ENCODE measurements at places on chromosomes 2 and 18. TPM values are rescaled to one million over a fixed set of nuclear protein-coding genes. Genes with fewer than 3 reads are reported as not detected.

DNA sequence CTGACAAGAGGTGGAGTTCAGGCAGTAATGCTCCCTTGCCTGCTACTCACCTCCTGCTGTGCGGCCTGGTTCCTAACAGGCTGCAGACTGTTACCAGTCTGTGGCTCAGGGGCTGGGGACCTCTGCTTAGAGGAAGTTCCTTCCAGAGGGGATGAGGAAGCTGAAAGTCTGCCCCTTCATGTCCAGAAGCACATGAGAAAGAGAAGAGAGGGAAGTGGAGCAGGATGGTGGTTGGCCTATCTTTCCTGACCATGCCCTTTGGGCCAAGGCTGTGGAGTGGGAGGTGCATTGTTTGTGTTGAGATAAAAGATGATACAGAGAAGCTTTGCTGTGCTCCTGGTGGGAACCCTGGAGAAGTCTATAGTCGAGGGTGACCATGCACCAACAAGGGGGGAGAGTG lies 112.5 kb downstream of the LPIN1 start:
- H3K4me3 ChIP-seq, result no peak overlapping the region
- H3K4me1 ChIP-seq, result peaks cover 4% of the 10 kb centered on the region
- no peaks in the 10 kb centered on the region for H3K36me3 ChIP-seq
- no peak for DNase-seq

The IL18R1 gene
- total RNA-seq, result 0.83 TPM

The ALK gene
- total RNA-seq, result 0.11 TPM

DNA sequence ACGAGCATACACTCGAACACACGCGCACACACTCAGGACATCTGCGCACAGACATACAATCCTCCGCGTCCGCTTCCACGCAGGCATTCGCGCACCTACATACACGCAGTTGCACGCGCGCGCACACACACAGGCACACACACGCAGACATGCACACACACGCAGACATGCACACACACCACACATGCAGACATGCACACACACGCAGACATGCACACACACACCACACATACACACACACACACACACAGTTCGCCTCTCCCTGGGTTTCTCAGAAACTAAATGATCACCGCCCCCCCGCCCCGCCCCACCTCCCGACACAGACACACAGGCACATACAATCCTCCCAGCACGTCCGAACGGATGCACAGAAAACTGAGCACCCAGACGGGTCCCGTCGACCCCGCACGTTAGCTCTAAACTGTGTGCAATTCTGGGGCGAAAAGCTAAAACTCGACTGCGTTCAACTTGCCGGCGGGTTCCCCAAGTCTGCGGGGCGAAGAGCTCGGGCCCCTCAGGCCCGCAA lies 1.0 kb downstream of the EPHA4 start:
- H3K27ac ChIP-seq, result peak overlapping the region; percentile 78
- H3K4me1 ChIP-seq, result peaks cover 19% of the 10 kb centered on the region
- peak; percentile 13 for DNase-seq
- no peaks in the 10 kb centered on the region for H3K27me3 ChIP-seq
- H3K36me3 ChIP-seq, result no peaks in the 10 kb centered on the region

The NEB gene
- total RNA-seq, result 7,790 TPM

The SCN2A gene
- total RNA-seq, result not detected

DNA sequence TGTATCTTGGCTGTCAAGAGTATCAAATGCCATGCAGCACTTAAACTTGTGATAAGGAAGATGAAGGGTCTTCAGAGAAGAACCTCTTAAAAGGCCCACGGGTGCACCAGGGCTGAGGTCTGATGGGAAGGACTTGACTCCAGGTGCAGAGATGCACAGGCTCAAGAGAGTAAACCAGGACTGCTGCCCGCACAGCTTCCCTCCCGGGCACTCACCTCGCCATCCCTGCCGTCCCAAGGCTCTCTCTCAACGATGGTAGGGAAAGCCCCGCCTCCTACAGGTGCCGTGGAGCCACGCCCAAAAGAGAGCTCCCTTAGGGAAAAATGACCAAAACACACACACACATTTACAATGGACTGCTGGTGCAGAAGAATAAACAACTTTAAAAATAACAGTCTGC lies 27.9 kb downstream of the PDIA6 start:
- DNase-seq, result no peak
- no peaks in the 10 kb centered on the region for H3K4me1 ChIP-seq
- H3K27ac ChIP-seq, result no peak overlapping the region

- no peak for DNase-seq
- no peaks in the 10 kb centered on the region for H3K27me3 ChIP-seq
- peak overlapping the region; percentile 99 for H3K4me3 ChIP-seq
- peaks cover 76% of the 10 kb centered on the region for H3K4me1 ChIP-seq
- no peaks in the 10 kb centered on the region for H3K36me3 ChIP-seq
These were observed 3.5 kb downstream of the ACSL3 start for GRCh38 chr2:222864296-222864695.

The RMDN2 gene
- total RNA-seq, result 3.3 TPM

The EGR4 gene
- not detected for total RNA-seq

The ZNF396 gene
- total RNA-seq, result 0.69 TPM

GRCh38 chr2:88521445-88522073 lies 69.1 kb upstream of the FOXI3 start:
- no peak for DNase-seq
- H3K4me1 ChIP-seq, result no peaks in the 10 kb centered on the region
- no peaks in the 10 kb centered on the region for H3K36me3 ChIP-seq
- H3K27ac ChIP-seq, result no peak overlapping the region
- no peaks in the 10 kb centered on the region for H3K27me3 ChIP-seq

- H3K27me3 ChIP-seq, result no peaks in the 10 kb centered on the region
- no peak overlapping the region for H3K4me3 ChIP-seq
- H3K27ac ChIP-seq, result peak overlapping the region; percentile 1
- no peak for DNase-seq
These were observed 18.1 kb upstream of the ATOH8 start for GRCh38 chr2:85735691-85736090.

GRCh38 chr18:62964432-62964831 lies 249.1 kb downstream of the PHLPP1 start:
- peaks cover 16% of the 10 kb centered on the region for H3K36me3 ChIP-seq
- H3K27ac ChIP-seq, result no peak overlapping the region
- no peak overlapping the region for H3K4me3 ChIP-seq
- DNase-seq, result no peak
- no peaks in the 10 kb centered on the region for H3K4me1 ChIP-seq
- no peaks in the 10 kb centered on the region for H3K27me3 ChIP-seq

GRCh38 chr18:55794288-55795052 lies 206.5 kb upstream of the TCF4 start:
- peak overlapping the region; percentile 36 for H3K4me3 ChIP-seq
- no peak for DNase-seq
- H3K4me1 ChIP-seq, result peaks cover 3% of the 10 kb centered on the region
- H3K27me3 ChIP-seq, result no peaks in the 10 kb centered on the region
- H3K36me3 ChIP-seq, result no peaks in the 10 kb centered on the region
- H3K27ac ChIP-seq, result peak overlapping the region; percentile 60

The TMEM198 gene
- 3.1 TPM for total RNA-seq

The G6PC2 gene
- total RNA-seq, result not detected

GRCh38 chr2:18824325-18824790 lies 235.0 kb upstream of the NT5C1B start:
- no peak overlapping the region for H3K4me3 ChIP-seq
- H3K36me3 ChIP-seq, result no peaks in the 10 kb centered on the region
- DNase-seq, result no peak
- no peak overlapping the region for H3K27ac ChIP-seq

- H3K4me1 ChIP-seq, result peaks cover 9% of the 10 kb centered on the region
- H3K27ac ChIP-seq, result no peak overlapping the region
- H3K27me3 ChIP-seq, result no peaks in the 10 kb centered on the region
- no peaks in the 10 kb centered on the region for H3K36me3 ChIP-seq
- DNase-seq, result no peak
- H3K4me3 ChIP-seq, result no peak overlapping the region
These were observed 15.0 kb downstream of the SLC3A1 start for GRCh38 chr2:44290261-44290660.

The ODC1 gene
- total RNA-seq, result 89.7 TPM

The GPR39 gene
- not detected for total RNA-seq

The FEV gene
- not detected for total RNA-seq

DNA sequence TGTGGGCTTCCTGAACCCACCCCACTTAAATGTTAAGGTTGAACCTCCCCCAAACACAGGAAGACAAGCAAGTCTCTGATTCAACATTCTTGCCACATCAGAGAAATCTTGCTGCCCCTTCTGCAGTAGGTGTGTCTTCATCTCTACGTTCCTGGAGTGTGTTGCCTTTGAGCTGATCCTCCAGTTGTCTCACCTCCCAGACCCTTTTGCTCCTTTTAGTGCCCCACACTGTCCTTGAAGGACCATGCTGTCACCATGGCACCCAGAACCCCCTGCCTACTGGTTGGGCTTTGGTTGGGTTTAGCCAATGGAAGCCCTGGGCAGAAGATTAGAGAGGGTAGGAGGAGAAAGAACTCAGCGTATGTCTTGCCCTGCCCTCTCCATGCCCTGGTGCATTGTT lies 10.7 kb downstream of the CAB39 start:
- DNase-seq, result no peak
- H3K4me3 ChIP-seq, result no peak overlapping the region
- peak overlapping the region; percentile 54 for H3K27ac ChIP-seq
- H3K36me3 ChIP-seq, result no peaks in the 10 kb centered on the region
- no peaks in the 10 kb centered on the region for H3K27me3 ChIP-seq

The APOB gene
- 0.64 TPM for total RNA-seq

The STARD6 gene
- not detected for total RNA-seq

The PSMA8 gene
- total RNA-seq, result not detected

GRCh38 chr2:111135910-111136297 lies 15.2 kb downstream of the BCL2L11 start:
- peak; percentile 85 for DNase-seq
- no peak overlapping the region for H3K4me3 ChIP-seq
- peak overlapping the region; percentile 48 for H3K27ac ChIP-seq
- no peaks in the 10 kb centered on the region for H3K27me3 ChIP-seq
- H3K36me3 ChIP-seq, result no peaks in the 10 kb centered on the region

DNA sequence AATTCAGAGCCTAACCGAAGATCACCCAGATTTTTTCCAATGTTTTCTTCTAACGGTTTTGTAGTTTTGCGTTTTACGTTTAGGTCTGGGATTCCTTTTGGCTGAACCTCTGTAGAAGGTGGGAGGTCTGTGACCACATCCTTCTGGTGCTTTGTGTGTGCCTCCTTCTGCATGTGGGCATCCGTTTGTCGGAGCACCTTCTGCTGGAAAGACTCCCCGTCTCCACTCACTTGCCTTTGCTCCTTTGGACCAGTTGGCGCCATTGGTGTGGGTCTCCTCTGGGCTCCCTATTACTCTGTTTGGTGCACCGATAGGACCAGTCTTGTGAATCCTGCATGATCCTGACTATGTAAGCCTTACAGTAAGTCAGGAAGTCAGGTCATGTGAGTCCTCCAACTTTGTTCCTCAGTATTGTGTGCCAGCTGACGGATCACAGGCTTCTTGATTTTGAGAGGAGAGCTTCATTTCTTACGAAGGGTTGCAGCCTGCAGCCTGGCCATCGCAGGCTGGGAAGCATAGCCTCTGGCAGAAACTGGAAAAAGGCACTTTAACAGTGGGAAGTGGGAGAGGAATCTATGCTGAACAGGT lies 13.6 kb downstream of the AQP12A start:
- peaks cover 13% of the 10 kb centered on the region for H3K27me3 ChIP-seq
- no peaks in the 10 kb centered on the region for H3K36me3 ChIP-seq
- no peak overlapping the region for H3K27ac ChIP-seq
- H3K4me3 ChIP-seq, result no peak overlapping the region
- peak; percentile 22 for DNase-seq
